ENCODE measurements at places on chromosomes 5 and 9. TPM values are rescaled to one million over a fixed set of nuclear protein-coding genes. Genes with fewer than 3 reads are reported as not detected.

DNA sequence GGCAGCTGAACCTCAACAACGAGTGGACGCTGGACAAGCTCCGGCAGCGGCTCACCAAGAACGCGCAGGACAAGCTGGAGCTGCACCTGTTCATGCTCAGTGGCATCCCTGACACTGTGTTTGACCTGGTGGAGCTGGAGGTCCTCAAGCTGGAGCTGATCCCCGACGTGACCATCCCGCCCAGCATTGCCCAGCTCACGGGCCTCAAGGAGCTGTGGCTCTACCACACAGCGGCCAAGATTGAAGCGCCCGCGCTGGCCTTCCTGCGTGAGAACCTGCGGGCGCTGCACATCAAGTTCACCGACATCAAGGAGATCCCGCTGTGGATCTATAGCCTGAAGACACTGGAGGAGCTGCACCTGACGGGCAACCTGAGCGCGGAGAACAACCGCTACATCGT is 12.4 kb upstream of the PHYHD1 start:
- DNase-seq = no peak

DNA sequence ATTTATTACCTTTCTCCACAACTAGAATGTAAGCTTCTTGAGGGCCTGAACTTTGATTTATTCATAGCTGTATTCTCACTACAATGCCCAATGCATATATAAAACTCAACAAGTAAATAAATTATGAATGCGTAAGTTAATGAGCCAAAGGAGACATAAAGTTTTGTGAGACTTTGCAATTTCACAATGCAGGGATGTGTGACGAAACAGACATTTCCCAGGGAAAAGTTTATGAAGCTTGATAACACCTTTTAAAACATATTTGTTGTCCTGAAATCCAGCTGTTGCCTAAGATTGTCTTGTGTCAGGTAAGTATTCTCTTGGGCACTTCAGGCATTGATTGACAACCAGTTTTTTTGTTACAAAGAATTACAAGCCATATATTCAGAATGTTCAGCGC is 800.1 kb downstream of the BRINP1 start:
- DNase-seq = no peak

LCN2 gene
- 67.4 TPM for polyA plus RNA-seq

- DNase-seq = no peak
Observed at GRCh38 chr5:59773294-59773693, 120.2 kb downstream of the PDE4D start.

- DNase-seq = no peak
Observed at GRCh38 chr9:131981116-131981776, 98.4 kb downstream of the MED27 start.

GRCh38 chr9:83629433-83630104 is 6.6 kb downstream of the IDNK start:
- no peak for DNase-seq

DNA sequence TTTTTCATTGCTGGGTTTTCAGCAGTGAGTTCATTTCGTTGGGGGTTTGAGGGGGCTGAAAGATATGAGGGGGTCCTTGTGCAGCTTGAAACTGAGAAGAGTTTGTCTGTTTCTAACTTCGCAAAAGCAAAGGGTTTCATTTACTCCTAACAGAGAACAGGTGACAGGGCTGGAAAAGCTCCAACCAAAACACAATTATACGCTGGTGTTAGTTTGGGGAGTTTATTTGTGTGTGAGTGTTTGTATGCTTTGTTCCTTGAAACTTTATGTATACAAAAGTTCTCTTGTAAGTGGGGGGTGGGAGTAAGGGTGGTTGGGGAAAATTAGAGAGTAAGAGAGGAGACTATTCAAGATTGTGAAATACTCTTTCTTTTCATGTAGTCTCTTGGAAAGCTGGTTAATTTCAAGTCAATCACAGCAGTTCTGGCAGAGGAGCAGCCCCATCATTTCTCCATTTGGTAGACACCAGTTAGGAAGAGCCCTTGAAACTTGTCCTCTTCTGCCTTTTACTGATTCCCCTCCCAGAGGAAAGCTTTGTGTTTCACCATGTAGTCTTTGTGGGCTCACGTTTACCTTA is 881 bp downstream of the TNFAIP8 start:
- DNase-seq = no peak

DNA sequence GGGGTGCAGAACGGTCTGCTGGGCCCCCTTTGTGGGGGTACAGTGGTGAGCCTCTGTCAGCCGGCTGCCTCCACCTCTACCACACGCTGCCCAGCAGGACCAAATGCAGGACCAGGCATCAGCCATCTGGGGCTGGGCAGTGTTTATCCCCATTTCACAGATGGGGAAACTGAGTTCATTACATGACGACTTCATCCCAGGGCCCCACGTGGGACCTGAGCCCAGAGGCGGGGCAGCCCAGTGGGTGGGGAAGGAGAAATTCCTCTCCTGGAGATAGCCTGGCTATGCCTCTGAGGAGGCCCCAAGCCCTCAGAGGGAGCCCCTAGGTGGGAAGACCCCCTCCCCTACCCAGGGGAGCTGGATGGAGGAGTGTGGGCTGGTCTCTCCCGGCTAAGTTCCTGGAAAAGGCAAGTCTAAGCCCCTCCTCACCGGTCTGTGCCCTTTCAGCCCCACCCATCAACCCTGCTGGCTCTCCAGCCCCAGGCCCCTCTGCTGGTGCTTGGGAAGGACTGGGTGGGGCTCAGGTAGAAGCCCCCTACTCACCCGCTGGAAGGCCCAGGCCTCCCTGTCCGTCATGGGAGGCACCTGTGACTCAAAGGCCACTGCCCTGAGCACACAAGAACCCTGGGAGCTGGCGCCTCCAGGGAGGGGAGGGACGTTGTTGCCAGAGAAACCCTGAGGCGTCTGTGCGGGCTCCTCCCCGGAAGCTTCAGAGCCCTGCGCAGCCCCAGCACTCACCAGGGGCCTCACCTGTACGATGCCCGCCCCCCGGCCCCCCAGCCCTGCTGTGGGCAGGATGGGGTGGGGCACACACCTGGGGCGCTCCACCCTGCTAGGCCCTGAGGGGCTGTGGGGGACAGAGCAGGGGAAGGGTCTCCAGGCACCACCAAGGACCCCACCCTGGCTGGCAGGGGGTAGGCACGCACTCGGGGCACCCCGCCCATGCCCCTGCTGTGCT is 7.4 kb upstream of the CCDC187 start:
- no peak for DNase-seq

BSPRY gene
- polyA plus RNA-seq = 0.54 TPM

All from keratinocyte (primary cell).